ENCODE measurements at places on chromosomes 2 and 18.

DNA sequence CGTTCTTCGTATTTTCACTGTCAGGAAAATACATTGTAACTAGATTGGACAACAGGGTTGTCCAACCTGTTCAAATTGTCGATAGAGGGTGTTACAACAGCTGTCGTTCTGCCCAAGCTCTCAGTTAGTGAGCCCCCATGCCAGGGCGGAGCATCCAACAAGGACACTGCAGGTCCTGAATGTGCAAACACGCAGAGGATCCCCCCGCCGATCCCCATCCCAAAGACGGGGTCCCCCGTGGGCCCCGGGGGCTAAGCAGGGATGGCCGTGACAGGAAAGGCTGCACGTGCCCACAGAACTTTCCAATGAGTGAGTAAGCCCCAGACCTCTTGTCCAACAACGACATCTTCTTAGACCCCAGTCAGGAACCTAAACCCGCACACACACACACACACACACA, 140.8 kb downstream of the PXDN start:
- no peak for DNase-seq

DNA sequence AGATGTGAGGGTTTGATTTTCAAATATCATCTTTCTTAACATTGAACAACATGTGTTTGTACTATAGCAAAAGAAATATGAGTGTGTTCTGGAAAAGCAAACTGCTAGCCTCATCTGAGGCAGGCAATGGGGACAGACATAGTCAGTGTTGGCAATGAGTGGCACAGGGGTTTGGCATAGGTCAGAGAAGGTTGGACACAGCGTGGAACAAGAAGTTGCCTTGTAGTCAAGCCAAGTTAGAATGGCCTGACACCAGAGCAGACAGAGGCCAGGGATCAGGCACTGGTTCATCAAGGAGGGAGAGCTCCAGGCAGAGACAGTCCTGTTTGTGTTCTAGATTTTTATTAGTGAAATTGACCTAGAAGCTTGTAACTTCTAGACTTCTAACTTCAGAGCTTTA, 100.8 kb upstream of the TANK start:
- no peak for DNase-seq

DNA sequence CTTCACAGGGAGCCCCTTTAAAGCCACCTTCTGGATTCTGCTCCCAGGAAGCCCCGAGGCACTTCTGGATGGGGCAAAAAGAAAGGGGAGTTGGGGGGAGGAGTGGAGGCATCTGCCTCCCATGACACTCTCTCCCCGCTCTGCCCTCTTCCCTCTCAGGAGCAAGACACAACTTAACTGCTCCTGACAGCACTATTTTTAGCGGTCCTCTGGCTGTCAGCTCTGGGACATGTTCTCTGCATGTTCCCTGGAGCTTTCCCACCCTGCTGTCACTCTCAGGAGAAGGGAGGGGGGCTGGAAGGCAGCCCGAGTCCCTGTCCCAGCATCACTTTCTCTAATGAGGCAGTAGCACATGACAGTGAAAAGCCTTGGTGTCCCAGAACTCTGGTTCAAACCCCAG, 32.3 kb downstream of the PLB1 start:
- DNase-seq = no peak

GRCh38 chr2:100068395-100068794, 74.0 kb downstream of the AFF3 start:
- DNase-seq = no peak

GRCh38 chr2:60633615-60634014, 80.2 kb upstream of the BCL11A start:
- no peak for DNase-seq

DNA sequence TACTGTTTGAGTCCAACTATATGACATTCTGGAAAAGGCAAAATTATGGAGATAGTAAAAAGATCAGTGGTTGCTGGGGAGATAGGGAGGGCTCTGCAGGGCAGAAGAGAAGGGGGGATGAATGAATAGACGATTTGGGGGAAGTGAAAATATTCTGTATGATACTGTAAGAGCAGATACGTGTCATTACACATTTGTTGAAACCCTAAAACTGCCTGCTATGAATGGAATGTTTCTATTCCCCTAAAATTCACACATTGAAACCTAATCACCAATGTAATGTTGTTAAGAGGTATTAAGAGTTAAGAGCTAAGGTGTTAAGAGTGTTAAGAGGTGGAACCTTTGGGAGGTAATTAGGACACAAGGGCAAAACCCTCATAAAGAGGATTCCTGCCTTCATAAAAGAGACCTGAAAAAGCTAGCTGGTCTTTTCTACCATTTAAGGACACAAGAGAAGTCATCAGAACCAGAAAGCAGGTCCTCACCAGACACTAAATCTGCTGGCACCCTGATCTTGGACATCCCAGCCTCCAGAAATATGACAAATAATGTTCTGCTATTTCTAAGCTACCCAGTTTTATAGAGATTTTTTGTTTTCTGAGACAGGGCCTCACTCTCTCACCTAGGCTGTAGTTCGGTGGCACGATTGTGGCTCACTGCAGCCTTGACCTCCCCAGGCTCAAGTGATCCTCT, 76.2 kb downstream of the ATAD2B start:
- no peak for DNase-seq

- no peak for DNase-seq
Measured at GRCh38 chr2:64766841-64767669, 113.3 kb upstream of the SERTAD2 start.

Measured in stimulated activated CD8-positive, alpha-beta memory T cell treated with anti-CD3 and anti-CD28 coated beads, Interleukin-4, amount 100 ng/mL, for 48 hours (primary cell).